Stimulated activated CD8-positive, alpha-beta memory T cell treated with anti-CD3 and anti-CD28 coated beads, Interleukin-4, amount 100 ng/mL, for 48 hours (primary cell): ENCODE measurements at places on chromosomes 3 and 15.
A peak's percentile ranks its signal among the peaks of the same experiment; 100 is the strongest.

GRCh38 chr3:171700653-171701052, 109.6 kb downstream of the PLD1 start:
- DNase-seq = no peak

- DNase-seq = no peak
Observed at GRCh38 chr15:65772930-65773329, 19.2 kb downstream of the DENND4A start.

GRCh38 chr15:47184908-47185801, 532.1 kb upstream of the SEMA6D start:
- no peak for DNase-seq

- DNase-seq = no peak
Observed at GRCh38 chr15:33807665-33808064, 160.6 kb upstream of the CHRM5 start.

GRCh38 chr3:127374086-127375010, 86.5 kb upstream of the PRR20G start:
- peak; percentile 63 for DNase-seq
